WTC11 (cell line): ENCODE measurements at places on chromosomes 6 and 20.
A peak's percentile ranks its signal among the peaks of the same experiment; 100 is the strongest.

DNA sequence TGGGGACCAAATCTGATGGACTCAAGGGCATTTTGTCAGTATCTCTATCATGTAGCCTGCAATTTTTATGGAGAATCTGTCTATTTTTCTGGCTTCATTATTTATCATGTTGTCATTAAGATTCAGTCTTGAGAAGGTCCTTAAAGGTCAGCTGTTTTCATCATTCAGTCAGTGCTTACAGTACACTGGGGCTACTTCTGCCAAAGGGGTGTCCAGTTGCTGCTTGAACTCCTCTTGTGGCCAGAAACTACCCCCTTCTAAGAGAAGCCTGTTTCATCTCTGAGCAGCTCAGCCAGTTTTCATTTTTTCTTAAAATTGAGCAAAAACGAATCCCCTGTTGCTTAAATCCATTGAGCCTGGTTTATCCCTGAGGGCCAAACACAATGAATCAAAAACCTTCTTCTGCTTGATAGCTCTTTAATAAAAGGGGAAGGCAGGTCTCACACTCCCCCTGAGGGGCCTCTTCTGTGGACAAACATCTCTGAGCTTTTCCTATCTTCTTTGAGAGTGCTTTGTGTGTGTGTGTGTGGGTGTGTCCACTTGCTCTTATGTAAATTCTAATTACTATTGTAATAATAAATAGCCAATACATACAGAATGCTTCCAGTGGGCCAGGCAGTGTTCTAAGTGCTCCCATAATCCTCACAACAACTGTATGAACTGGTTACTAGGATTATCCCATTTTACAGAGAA lies 172.2 kb downstream of the PLCB1 start:
- no peak for DNase-seq

DNA sequence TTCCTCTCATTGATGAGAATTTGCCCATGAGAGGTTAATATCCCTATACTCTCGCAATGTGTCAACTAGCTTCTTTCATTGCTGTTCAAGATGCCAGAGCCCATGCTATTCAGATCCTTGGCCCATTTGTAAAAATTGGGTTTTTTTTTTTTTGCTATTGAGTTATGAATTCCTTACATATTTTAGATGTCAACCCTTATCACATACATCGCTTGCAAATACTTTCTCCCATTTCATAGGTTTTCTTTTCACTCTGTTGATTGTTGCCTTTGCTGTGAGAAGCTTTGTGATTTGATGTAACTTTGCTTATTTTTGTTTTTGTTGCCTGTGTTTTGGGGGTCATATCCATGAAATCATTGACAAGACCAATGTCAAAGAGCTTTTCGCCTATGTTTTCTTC lies 32.2 kb upstream of the IPCEF1 start:
- no peak for DNase-seq

DNA sequence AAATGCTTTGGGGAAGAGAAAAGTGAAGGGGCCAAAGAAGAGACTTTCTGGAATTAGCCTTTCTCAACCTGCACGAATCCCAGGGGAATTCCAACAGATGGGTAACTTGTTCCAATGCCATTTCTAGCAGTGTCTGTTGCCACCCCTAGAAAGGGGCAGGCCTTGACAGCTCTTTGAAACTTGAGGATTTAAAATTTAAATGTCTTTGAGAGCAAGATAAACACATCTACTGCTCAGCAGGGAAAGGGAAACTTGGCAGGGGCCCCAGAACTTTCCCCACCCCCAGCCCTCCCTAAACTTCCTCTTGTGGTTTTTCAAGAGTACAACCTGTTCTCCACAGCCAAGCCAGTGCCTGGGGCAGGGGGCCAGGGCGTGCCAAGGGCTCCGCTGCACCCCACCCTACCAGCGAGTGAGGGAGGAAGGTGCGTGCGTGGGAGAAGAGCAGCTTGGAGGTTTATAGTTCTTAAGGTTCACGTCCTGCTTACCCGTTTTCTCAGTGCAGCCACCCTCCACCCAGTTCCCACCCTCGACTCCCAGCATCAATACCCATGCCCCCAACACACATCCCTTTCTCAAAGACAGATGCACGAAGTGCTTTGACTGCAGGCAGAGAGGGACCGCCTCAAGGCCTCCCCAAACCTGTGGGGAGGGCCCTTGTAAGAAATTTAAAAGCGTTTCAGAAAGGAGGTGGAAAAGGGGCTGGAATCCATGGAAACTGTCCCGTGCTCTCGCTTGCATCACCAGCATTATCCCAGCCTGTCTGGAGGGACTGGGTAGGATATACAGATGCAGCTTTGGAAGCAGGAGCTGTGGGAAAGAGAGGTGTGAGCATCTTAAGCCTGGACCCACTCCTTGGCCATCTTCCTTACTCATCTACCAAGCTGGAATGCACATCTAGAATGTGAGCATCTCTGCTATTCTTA lies 4.5 kb upstream of the TAF8 start:
- DNase-seq, result peak; percentile 58

GRCh38 chr6:124443541-124443940 lies 518.7 kb upstream of the RNF217 start:
- no peak for DNase-seq

GRCh38 chr20:47784599-47785310 lies 526 bp downstream of the SULF2 start:
- DNase-seq, result peak; percentile 44

DNA sequence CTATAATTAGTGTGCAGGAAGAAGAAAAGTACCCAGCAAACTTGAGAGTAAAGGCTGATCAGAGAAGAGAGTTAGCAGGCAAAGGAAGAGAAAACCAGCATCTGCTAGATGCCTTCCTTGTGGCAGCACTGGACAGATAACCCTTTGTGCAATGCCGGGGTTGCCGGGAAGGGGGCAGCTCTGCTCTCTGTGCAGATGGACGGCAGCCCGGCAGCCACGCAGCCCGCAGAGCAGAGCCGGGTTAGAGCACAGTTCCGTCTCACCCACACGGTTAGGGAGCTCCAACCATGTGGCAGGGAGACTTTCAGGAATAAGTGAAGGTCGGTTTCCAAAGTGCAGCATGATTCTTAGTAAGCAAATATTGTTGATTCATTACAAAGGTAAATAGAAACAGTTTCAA lies 80.0 kb upstream of the RPS6KA2 start:
- DNase-seq, result peak; percentile 81

GRCh38 chr6:159467473-159468041 lies 225.5 kb downstream of the SOD2 start:
- no peak for DNase-seq

DNA sequence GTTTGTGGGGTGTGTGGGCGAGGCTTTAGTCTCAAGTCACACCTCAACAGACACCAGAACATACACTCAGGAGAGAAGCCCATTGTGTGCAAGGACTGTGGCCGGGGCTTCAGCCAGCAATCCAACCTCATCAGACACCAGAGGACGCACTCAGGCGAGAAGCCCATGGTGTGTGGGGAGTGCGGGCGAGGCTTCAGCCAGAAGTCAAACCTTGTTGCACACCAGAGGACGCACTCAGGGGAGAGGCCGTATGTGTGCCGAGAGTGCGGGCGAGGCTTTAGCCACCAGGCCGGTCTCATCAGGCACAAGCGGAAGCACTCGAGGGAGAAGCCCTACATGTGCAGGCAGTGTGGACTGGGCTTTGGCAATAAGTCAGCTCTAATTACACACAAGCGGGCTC lies 27.8 kb downstream of the ZNF133 start:
- DNase-seq, result no peak

GRCh38 chr20:57628047-57628961 lies 8.1 kb upstream of the ZBP1 start:
- no peak for DNase-seq

DNA sequence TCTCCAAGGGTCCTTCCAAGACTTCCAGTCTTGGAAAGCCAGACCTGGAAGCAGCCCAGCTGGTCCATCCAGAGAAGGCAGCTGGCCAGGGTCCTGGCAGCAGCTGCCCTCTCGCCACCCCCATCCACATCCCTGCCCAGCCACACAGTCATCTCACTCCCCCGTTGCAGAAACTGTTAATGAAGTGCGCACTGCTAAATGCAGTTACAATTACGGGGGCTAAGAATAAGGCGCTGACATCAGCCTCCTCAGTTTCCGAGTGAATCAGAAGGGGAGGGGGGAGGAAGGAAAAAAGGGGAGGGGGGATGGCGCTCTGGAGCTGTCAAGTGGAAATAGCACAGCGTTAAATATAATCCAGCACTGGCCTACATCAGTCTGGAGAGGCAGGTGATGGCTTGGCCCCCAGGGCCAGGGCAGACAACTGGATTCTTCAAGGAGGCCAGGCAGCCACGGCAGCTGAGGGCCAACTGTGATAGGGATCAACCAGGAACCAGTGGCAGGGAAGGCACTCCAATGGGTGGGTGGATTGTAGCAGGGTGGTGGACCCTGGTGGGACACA lies 6.9 kb downstream of the RIMS4 start:
- DNase-seq, result no peak

DNA sequence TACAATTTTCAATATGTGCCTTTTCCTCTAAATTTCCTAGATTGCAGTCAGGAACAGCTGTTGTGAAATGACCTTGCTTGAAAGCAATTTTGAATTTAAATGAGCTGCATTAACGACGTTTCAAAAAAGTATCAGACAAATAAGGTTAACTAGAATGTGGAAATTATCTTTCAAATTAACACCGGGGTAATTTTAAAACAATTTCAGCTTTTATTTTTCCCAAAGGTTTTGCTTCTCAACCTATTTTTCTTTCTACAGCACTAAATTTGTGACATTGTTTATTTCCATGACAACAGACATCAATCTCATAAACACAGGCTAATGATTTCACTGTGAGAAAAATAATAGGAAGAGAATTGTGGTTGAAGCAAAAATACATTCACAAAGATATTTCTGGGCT lies 38.5 kb downstream of the COL12A1 start:
- no peak for DNase-seq

DNA sequence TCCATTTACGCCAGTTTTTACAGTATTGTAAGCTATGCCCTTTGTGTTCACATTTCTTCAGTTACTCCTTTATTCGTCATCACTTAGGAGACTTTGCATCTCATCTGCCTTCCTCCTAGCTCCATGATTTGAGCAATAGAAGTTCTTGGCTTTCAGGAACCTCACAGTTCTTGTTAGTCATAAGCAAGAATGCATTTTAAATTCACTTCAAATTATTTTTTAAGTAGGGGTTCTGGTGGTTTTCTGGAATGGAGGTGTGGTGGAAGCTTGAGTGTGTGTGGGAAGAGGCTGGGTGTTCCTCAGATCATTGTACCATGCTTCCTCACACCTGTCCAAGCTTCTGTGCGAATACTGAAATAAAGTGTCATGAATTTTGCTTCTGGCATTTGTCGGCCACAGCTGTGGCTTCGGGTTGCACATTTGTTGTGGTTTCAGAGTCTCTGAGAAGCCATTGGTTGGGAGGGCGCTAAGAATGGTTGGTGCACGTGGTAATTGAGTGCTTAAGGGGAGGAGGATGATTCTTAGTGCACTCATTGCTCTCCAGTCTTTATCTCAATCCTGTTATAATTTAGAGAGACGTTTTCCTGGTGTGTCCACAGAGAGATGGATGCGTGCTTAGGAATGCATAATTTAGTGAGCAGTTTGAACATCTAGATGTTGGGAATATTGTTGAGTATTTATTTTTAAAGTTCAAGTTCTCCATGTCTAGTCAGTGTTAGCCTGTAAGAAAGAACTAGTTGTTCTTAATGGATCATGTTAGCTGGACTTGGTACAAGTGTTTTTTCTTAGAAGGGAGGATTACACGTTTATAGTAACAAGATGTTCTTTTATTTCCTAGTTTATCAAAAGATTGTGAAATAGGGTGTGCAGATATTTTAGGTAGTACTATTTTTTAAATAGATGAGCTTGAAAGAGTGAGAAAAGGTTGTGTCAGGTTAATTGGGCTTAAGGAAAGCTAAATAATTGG lies 31.9 kb downstream of the FOXO3 start:
- DNase-seq, result no peak

DNA sequence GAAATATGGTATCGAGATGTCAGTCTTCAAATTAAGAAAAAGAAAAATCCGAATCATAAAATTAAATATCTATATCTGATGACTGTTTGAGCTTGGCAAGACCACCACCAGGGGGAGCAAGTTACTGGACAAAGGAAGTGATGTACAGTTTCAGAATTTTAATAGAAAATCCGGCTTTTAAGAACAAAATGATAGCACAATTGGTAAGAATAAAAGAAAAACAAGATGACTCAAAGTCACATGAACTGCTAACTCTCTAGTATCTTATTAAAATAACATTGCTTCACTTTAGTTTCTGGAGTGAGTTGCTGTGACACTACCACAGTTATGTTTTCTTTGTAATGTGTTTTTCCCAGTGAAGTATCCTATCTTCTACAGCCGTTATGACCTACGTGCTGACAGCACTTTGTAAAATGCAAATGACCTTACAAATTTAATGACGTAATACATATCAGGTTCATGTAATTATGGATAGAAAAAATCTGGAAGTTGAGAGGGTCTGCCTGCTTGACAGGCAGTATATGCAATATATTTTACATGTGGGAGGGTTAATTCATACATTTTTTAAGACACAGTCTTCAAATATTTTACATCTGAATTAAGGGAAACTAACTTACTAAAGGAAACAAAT lies 405.3 kb upstream of the HS3ST5 start:
- DNase-seq, result peak; percentile 36

DNA sequence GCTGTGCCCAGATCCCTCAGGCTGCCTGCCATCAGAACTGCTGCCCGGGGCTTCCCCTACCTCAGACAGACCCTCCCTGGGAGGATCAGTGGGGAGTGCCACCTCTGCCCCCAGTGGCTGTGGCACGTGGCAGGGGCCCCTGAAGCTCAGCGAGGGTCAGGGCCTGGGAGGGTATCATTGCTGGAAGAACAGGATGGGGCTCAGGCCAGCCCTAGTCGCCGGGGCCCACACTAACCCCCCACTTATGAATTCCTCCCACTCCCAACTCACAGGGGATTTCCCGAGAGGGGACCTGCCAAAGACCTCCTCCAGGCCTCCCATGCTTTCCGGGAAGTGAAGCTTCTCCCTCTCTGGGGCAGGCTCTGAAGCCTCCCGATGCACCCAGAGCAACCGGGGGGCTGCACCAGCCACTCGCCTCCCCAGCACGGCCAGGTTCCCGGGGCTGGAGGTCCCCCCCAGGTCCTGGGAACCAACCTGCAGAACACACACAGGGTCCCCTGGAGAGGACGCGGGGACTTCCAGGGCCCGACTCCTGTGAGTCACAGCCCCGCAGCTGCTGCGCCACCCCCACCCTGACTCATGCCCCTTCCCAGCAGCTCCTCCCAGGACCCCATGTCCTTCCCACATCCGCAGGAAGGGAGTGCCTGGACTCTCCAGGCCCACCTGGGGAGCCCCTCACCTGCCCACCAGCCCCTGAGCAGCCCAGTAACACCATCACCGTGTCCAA lies 2.5 kb downstream of the TNFRSF6B start:
- DNase-seq, result no peak

GRCh38 chr6:151837223-151837622 lies 29.7 kb downstream of the ESR1 start:
- DNase-seq, result no peak

DNA sequence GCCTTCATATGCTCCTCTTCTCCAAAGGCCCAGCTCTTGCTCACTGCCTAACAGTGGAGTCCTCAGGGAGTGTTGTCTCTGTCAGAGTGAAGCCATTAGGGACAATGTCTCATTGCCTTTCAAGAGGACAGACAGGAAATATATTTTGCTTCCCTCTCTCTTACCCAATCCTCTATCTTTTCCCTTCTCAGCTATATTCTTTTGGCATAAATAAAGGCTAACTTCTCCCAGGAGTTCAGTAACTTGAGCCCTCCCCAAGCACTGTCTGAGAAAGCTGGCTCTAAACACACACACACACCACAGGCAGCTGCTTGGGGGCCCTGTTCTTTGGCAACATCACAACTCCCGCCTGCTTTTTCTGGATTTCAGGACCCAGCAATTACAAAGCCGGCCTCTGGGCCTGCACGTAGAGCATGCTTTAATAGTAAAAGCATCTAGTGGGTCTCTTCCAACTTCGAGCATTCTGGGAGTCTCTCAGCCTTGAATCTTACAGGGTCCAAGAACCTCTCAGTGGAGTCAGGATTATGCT lies 34.7 kb upstream of the LAMA4 start:
- no peak for DNase-seq

- no peak for DNase-seq
Measured at GRCh38 chr6:11080296-11080695, 13.3 kb upstream of the SMIM13 start.
